ENCODE measurements at places on chromosomes 13 and 19. TPM values are rescaled to one million over a fixed set of nuclear protein-coding genes. Genes with fewer than 3 reads are reported as not detected.

DNA sequence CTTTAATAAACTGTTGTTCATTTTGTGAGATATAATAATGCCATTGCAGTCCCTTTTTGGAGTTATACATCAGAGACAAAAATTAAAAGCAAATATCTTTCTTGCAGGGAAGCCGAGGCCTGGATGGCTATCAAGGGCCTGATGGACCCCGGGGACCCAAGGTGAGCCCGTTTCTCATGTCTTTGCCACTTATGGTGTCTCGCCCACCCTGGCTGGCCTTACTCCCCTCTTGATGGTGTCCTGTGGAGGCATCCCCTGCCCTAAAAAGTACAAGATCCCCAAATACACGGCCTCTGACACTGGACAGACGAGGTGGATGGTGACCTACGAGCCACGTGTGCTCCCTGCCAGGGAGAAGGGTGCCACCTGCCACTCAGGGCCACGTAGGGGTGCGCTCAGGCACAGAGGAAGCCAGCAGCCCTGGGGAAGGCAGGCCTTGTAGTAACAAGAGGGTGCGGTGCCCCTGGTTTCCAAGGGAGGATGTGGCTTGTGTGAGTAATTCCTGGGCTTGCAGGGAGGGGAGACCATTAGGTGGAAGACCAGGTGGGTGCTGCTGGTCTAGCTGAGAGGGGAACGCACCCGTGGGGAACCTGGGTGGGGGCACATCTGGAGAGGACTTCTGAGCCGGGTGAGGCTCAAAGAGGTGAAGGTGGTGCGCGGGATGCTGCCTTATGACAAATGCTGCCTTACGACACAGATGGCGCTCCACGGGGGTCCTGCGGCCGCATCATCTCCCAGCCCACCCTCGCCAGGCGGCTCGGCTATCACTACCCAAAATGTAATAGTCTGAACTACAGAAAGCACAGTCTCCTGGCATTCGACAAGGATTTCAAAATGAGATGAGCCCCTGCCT lies 115.6 kb downstream of the RAB20 start:
- peak; percentile 31 for DNase-seq

Gene CBARP
- total RNA-seq: 6.0 TPM

Gene ZNF557
- total RNA-seq: 15.1 TPM

GRCh38 chr13:44416744-44417143 lies 43.1 kb downstream of the SERP2 start:
- DNase-seq: no peak

DNA sequence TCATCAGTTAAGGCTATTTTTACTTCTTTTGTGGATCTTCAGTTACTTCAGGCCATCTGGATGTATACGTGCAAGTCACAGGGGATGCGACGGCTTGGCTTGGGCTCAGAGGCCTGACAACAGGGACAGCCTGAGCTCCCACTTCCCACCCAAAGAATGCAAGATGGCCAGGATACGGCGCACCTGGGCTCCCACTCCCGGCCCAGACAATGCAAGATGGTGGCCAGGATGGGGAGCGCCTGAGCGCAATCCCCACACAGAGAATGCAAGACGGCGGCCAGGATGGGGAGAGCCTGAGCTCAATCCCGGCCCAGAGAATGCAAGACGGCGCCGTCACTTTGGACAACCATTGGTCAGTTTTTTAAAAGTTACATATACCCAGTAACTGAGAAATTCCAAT lies 25.3 kb upstream of the MIER2 start:
- DNase-seq: no peak

- DNase-seq: no peak
Observed at GRCh38 chr19:49264258-49264657, 60.7 kb downstream of the SLC6A16 start.

DNA sequence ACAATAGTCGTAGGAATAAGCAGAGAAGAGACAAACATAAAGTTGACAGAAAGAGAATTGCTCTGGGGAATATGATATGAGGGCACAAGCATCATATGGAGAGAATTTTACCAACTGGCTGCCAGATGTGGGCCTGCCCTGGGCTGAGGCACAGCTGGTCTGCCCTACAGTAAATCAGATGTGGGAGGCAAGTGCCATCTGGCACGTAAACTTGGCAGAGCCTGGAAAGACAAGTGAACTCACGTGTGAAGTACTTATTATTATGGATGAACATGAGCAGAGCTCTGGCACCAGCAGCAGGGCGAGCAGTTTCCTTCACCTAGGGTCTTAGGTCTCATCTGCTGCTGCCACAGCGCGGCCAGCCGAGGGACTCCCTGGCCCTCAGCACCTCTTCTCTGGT lies 20.6 kb downstream of the PCDH8 start:
- no peak for DNase-seq

Gene ZNF420
- total RNA-seq: 4.8 TPM

DNA sequence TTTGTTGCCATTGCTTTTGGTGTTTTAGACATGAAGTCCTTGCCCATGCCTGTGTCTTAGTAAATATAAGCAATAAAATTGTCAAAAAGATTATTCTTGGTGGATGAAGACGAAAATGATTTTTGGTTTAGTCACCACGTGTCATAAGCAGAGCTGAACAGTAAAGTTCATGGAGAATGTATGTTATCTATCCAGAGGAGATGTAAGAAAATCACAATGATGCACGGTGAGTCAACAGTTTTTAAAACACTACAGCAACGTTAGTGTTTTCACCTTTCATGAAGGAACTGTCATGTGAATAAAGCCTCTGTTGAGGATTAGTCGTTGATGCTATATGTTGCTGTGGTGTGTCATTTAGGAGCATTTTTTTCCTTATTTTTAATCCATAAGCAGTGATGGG lies 137.6 kb downstream of the GPC6 start:
- peak; percentile 16 for DNase-seq

DNA sequence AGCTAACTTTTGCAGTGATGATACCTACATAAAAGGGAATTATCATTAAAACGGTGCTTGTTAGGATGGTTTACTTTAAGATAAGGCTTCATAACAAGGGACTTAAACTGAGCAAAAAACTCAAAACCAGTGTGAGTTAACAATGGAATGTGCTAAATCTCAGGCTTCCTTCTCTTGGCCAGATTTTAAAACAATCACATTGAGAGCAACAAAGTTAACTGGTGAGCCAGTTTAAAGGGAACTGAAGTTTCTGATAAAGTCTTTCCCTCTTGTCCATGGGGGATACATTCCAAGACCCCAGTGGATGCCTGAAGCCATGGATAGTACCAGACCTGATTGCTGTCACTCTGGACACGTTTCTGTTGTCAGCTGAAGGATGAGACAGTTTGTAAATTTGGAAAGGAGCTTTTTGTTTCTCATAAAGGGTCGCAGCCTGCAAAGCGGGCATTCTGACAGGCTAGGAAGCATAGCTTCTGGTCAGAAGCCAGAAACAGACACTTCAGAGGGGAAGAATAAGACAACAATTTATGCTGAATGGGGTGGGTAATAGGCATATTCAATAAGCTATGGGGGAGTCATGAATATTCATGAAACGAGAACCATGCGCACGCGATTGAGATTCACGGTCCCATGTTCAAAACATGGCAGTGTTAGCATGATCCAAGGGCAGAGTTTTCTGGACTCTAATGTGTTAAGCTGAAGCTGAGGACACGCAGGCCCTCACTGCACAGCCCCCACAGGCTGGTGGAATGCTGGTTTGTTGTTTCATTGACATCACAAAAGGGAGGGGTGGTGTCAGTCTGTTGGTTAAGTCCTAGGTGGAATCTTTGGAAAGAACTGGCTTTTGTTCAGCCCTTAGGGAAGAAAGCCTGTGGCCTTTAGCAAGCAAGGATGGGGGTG lies 150.6 kb upstream of the RNF113B start:
- DNase-seq: peak; percentile 80

DNA sequence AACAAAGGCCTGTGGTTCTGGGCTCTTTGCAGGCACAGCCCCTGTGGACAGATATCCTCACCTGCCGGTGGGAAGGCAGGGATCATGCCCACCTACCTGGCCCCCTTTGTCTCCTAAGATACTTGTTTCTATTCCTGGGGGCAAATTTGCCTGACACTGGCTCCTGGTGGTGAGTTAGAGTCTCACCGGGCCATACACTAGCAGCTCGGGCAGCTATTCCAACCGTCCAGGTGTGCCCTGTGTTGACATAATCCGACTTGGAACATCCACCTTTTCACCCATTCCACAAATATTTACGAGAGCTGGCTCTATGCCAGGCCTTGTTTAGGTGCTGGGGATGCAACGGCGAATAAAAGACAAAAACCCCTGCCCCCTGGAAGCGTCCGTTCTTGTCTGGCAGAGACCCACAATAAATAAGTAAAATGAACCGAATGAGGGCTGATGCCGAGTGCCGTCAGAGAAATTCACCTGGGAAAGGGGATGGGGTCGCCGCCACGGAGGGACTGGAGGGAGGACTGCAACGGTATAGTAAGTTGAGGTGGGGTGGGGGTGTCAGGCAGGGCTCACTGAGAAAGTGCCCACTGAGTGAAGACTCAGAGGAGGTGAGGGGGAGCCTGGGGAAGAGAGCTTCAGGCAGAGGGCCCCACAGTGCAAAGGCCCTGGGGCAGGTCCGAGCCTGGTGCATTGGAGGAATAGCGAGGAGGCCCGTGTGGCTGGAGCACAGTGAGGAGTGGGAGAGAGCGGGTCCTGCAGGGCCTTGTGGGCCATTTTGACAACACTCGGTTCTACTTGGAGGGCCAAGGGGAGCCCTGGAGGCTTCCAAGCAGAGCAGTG lies 43.2 kb upstream of the RANBP3 start:
- no peak for DNase-seq

DNA sequence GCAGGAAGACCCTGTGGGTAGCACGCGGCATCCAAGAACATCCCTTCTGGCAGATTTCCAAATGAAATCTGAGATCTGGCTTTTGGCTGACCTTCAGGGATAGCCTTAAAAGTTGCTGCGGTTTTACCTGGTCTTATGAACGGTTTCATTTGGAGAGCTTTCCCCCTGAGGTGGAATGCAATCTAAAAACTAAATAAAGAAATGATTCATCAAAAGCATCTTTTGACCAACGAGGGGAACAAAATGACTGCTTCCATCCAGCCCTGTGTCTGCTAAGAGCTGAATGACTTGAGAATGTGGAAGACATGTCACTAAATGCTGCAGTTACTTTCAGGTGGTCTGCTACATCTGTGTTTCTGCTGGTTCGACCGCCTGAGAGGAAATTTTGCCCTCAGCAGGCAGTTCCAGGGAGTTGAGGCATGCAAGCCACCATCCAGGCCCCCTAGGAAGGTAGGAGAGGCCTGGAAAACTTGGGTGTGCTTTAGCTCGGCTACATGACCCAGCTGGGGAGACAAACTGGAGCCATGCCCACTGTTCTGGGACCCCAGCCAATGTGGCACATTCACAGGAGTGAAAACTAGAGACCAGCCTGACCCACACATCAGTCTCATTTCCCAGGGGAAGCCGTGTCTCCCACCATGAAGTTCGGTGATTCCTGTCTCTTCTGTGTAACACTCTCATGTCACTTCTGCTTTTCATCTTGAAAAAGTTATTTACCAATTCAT lies 175.1 kb upstream of the KL start:
- DNase-seq: no peak

Gene PTOV1
- total RNA-seq: 53.5 TPM
